ENCODE measurements at places on chromosomes 12 and 14.
A peak's percentile ranks its signal among the peaks of the same experiment; 100 is the strongest.

GRCh38 chr14:35326375-35326774 lies 34.2 kb downstream of the PSMA6 start:
- no peak for DNase-seq

DNA sequence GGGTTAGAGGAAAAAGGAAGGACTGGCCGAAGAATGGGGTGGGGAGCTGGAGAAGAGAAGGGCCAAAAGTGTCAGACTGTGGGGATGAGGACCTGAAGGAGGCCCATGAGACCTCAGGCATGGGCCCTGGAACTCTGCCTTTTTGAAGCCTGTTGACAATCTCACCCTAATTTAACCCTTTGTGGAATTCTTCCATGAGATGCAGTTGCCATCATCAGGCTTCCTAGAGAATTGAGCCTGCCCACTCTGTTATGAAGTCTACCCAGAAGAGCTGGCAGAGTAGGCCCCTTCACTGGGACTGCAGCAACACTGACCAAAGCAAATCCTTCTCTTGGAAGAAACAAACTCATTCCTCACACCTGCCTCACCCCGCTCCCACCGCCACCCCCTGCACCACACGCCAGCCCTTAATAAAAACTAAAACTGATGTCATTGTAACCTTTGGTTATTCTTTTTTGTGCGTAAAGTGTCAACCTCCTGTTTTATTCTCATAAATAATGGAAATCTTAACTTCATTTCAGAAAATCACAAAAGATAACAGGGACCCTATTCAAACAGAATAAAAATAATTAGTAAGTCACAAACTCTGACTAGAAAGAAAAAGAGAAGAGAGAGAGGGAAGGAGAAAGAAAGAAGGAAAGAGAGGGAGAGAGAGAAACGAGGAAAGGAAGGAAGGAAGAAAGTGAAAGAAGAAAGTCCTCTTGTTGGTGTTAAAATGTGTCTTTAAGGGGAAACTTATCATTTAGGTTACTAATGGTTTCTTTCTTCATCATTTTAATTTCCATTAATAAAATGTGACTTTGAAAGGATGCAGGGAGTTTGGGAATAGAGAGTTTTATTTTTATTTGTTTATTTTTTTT lies 61.3 kb downstream of the CRADD start:
- no peak for DNase-seq

- no peak for DNase-seq
These were observed 3.0 kb downstream of the PACS2 start for GRCh38 chr14:105317546-105317945.

- DNase-seq: no peak
These were observed 624.9 kb upstream of the TBX3 start for GRCh38 chr12:115308918-115309317.

GRCh38 chr12:66693901-66694513 lies 15.1 kb upstream of the GRIP1 start:
- no peak for DNase-seq

- DNase-seq: no peak
These were observed 855.6 kb upstream of the TMEM132C start for GRCh38 chr12:127411166-127411915.

DNA sequence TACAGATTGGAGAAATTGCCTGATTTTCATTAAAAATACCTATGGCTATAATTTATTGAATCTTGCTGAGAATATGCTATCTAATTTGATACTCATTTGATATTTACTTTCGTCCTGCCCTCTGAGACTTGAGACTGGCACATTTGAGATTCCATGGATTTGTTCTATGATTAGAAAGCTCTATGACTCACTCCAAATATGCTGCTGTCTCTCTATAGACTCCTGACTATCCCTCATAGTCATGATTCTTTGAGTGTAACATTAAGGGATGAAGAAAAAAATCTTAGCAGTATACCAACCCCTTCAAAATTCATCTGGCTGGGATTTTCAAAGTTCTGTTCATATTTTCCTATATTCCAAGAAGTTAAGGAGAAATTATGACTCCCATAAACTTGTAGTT lies 191.9 kb downstream of the LRIG3 start:
- DNase-seq: no peak

DNA sequence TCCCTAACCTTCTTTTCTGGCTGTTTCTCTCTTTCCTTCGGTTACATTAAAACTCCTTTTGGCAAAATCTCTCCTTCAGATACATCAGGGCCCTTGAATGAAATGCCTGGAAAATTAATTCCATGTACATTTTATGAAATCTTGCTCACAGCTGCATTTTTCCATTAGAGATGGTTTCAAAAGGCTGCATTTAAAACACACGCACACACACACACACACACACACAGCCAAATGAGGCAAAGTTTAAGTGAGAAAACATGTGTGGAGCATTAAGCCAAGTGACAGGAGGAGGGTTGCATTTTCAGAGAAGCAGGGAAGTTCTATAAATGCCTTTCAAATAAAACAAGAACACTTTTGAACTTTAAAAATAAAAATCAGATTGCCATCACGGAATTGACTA lies 216.4 kb downstream of the LRIG3 start:
- DNase-seq: no peak

GRCh38 chr12:79927772-79928474 lies 7.0 kb downstream of the PPP1R12A start:
- DNase-seq: no peak

GRCh38 chr12:32240162-32240561 lies 133.5 kb downstream of the BICD1 start:
- DNase-seq: no peak

DNA sequence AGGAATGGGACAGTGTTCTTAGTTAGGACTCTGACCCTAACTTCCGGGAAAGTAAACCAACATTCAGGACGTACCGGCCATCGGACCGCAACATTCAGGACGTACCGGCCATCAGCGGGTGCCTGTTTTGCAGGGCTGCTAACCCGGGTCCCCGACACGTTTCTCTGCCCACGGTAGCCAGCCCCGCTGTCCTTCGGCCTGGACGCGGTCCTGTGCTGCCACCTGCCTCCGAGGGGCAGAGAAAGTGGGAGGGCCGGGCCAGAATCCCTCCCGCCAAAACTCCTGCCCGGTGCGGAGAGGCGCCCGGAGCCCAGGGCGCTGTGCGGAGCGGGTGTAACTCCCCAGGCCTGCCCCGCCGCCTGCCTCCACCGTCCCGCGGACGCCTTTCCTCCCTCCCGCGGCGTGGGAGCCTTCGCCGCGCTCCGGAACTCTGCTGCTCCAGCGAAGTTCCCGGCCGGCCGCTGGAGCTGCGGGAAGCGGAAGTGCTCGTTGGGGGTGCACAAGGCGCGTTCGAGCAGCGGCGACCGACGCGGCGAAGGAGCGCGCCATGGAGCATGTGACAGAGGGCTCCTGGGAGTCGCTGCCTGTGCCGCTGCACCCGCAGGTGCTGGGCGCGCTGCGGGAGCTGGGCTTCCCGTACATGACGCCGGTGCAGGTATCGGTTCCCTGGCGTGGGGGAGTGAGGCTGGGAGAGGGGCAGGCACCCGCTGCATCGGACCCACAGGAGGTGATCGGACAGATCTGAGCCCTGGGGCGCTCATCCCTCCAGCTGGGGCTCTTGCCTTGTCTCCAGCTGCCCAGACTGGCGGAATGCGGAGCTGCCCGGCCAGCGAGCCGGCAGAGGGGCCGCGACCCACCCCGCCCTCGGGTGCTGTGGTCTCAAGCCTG lies at the start of gene DDX55:
TSS of gene DDX55 (plus strand) at position 498 of the 888 bp plus-strand sequence. CDS start at position 548, 50 bp downstream.
- DNase-seq: peak; percentile 14

DNA sequence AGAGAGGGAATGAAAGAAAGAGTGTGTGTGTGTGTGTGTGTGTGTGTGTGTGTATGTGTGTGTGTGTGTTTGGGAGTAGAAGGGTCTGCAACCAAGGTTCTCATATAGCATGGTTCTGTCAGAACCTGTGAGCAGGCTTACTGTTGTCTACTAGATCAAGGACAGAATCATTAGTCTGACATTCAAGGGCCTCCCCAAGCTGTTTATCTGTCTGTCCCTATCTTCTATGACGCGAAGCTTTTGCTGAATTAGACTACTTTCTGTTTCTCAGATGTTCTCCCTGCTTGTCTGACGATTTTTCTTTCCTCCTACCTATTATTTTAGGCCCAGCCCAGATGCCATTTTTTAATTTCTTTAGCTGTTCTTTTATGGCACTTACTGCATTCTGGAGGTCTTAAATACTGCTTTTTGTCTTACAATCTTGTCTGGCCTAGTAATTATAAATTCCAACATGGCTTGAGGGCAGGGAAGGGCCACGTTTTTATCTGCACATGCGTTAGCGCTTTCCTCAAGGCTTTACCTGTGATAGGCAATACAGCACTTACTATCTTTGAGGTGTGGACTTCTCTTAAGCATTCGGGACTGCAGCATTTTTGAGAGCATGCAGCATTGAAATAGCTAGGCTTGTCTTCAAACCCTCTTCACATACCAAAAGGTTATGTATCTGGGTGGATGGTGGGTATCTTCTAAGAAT lies 150.2 kb downstream of the TTLL5 start:
- no peak for DNase-seq

DNA sequence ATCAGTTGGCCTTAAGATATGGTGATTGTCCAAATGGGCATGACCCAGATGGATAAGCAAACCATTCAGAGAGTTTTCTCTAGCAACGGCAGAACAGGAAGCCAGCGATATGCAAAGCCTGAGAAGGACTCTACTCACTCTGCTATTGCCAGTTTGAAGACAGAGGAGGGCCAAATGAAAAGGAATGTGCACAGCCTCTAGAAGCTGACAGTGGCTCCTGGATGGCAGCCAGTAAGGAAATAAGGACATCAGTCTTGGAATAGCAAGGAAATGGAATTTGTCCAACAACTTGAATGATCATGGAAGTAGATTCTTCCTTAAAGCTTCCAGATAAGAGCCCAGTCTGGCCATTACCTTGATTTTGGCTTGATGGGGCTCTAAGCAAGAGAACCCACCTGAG lies 60.0 kb downstream of the TMTC2 start:
- no peak for DNase-seq

DNA sequence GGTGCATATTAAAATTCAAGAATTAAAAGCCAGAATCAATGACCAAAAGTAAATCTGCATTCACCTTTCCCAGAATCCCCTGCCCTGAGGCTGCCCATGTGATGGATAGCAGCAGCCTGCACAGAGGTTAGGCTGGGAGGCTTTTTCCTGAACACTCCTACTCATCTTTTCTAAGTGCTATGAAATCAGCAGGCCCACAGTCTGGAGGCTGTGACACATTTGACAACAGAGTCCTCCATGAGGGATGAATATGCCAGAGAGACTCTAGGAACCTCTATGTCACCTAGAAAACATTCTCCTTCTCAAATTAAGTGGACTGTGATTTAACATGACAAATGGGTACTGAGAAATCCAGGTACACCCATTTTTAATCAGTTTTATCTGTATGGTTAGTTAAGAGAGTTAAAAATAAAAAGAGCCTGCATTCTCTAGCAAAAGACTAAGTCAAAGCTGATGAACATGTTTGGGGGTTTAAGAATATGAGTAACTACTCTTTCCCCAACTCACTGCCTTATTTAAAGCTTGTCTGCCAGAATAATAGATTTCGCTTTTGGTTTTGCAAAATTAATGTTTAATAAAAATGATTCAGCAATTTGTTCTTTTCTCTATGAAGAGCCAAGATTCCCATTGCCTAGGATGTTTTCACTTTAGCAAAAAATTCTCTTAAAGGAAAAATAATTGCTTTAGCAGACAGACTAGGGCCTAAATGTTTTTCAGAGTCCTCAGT lies 115.0 kb downstream of the RTN1 start:
- DNase-seq: no peak

DNA sequence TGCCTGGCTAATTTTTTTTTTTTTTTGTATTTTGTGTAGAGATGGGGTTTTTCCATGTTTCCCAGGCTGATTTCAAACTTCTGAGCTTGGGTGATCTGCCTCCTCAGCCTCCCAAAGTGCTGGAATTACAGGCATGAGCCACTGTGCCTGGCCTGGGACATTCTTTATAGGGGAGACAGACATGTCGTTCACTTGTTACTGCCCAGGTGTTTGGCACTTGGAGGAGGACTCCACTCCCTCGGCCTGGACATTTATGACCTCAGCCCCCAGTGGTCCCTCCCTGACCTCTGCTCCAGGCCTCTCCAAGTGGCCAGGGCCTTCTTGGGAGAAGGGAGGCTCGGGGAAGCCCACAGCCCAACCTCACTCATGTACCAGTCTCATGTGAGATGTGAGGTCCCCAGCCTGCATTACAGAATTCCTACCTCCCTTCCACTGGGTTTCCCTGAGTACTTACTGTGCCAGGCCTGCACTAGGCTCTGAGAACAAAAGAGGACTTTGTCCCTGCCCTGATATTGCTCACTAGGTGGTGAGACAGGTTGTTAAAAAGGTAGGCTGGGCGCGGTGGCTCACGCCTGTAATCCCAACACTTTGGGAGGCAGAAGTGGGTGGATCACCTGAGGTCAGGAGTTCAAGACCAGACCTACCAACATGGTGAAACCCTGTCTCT lies 9.7 kb upstream of the POP5 start:
- DNase-seq: no peak

- DNase-seq: no peak
These were observed 23.9 kb downstream of the GNG2 start for GRCh38 chr14:51884086-51884927.

GRCh38 chr12:16756833-16757555 lies 151.0 kb upstream of the LMO3 start:
- no peak for DNase-seq

GRCh38 chr14:47435331-47435965 lies 240.0 kb downstream of the MDGA2 start:
- no peak for DNase-seq

DNA sequence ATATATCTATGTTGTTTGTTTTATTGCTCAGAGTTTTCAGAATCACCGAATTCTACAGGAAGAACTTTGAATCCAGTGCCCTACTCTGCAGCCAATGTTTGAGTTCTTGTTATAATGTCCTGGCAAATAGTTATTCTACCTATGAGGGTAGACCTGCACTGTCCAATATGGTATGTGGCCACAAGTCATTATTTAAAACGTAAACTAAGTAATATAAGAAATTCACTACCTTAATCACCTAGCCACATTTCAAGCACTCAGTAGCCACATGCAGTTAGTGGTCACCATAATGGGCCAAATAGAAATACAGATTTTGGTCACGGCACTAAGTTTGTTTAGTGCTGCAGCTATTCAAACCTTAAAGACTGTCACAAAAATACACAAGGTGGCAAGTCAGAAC lies 26.4 kb downstream of the GNPTAB start:
- DNase-seq: no peak

DNA sequence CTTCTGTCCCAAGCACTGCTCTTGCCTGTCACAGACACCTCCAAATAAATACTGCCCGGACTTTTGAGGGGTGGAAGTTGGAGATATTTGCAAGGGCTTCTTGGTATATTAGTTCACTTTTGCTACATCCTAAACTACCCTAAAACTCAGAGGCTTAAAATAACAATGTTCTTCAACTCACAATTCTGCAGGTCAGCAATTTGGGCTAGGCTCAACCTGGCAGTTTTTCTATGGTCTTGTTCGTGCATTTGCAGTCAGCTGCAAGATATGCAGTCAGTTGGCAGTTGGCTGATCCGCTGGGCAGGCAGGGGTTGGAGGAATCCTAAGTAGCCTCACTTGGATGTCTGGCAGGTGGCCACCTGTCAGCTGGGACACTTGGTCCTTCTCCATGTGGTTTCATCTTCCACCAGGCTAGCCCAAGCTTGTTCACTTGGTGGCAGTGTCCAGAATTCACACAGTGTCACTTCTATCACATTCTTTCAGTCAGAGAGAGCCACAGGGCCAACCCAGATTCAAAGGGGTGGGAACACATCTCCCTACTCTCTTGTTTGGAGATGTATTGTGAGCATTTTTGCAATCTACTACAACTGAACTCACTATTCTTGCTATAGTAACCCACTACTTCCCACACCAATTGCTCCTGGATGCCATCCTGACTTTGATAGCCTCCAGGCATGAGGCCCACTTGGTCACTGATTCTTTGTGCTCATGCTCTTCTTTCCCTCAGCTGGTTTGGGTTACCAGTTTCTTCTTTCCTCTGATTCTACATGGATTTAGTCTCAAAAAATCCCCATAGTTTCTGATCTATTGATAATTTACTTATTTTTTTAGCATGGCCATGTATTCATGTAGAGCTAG lies 27.8 kb upstream of the CAPRIN2 start:
- no peak for DNase-seq

Measured in NCI-H187 treated with DMSO at 0.1 percent for 48 hours (cell line).